ENCODE measurements at places on chromosomes 11 and 22.
A peak's percentile ranks its signal among the peaks of the same experiment; 100 is the strongest.

- no peak for DNase-seq
These were observed 116.4 kb downstream of the APOL5 start for GRCh38 chr22:35834061-35834460.

DNA sequence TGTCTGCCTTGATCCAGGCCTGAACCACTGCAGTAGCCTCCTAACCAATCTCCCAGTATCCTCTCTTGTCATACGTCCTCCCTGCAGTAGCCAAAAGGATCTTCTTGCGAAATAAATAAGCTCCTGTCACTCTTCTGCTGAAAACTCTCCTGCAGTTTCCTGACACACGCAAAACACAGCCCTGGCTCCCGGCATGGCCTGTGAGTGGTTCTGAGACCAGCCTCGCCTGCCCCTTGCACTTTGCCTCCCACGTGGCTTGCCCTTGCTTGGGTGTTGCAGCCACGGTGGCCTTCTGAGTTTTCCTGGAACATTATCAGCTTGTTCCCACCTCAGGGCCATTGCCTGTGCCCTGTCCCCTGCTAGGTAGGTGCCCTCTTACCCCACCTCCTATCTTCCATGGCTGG is 7.2 kb downstream of the ZC3H7B start:
- DNase-seq = no peak

- no peak for DNase-seq
These were observed 32.6 kb downstream of the MAPK1 start for GRCh38 chr22:21834869-21835268.

DNA sequence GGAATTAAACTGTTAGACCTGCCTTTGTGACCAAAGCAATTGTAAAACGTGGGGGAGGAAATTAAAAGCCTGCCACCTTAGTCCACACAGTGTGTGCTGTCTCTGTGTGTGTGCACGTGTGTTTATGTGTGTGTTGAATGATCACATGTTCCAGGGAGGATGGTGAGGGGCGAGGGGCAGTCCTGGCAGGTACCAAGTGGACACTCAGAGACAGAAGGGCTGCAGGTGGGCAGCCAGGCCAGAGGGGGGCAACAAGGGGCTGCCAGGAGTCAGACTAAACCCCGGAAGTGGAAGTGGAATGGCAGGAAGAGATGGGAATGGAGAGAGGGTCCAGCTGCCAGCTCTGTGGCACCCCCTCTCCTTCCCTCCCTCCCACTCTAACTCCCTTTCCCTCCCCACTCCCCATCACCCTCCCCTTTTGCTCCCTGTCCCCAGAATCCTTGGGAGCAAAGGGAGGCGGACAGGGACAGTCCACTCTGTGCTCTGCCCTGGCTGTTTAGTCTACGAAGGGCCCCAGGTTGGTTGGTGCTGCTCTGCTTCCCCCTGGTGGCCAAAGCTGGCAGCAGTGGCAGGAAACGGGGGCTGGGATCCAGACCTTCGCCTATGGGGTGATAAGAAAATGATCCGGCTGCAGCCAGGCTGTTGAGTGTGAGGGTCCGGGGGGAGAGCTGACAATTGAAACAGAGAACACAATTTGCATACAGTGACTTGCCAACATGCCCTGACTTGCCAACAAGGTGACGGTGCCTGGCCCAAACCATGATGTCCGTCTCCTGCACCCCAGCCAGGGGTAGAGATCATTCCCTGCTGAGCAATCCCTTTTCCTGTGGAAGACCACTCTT is 24.4 kb downstream of the P2RY2 start:
- peak; percentile 65 for DNase-seq

GRCh38 chr11:102447941-102448868 is 4.4 kb downstream of the TMEM123 start:
- DNase-seq = no peak

DNA sequence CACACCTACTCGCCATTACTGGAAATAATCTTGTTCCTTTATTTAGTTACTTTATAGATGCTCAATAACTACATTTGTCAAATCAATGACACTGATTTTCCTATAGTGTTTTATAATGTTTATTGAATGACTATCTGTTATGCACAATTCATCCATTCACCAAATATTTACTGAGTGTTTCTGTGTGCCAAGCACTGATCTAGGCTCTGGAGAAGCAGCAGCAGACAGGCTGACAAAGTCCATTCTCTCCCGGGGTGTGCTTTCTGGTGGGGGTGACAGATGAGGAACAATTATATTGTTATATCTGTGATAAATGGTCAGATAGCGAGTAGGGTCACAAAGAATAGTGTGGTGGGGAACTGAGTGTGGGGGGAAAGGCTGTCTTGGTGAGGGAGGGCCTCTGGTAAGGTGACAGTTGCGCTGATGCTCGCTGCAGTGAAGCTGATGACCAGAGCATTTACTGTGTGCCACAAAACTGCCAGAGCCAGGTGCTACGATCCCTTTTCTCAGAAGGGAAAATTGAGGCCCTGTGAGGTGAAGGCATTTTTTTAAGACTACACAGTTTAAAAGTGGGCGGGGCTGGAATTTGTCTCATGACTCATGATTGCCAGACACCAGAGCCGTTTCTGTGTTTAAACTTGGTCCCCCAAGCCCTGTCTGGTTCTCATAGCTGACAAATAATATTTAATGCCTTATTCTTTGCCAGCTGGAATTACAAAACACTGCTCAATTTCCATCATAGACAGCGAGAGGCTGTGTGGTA is 10.2 kb downstream of the PACS1 start:
- peak; percentile 85 for DNase-seq

GRCh38 chr11:75271730-75272129 is 31.2 kb downstream of the TPBGL start:
- DNase-seq = no peak

DNA sequence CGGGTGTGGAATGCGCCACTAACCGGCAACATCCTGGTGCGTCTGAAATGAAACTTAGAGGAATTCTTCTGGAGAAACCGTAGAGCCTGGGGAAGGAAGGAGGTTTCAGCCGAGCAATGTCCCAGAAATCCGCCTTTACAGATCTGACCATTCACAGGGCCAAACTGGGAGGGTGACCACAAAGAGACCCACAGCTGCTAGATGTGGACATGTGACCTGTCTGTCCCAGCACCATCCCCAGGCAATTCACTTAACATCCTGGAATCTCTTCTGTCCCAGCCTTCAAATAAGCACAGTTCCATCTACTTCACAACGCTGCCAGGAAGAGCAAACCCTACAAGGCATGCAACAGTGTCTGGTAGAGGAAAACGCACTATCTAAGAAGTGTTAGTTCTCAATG is 9.8 kb downstream of the MCAT start:
- DNase-seq = no peak

- DNase-seq = no peak
These were observed 4.2 kb downstream of the XBP1 start for GRCh38 chr22:28795932-28796856.

DNA sequence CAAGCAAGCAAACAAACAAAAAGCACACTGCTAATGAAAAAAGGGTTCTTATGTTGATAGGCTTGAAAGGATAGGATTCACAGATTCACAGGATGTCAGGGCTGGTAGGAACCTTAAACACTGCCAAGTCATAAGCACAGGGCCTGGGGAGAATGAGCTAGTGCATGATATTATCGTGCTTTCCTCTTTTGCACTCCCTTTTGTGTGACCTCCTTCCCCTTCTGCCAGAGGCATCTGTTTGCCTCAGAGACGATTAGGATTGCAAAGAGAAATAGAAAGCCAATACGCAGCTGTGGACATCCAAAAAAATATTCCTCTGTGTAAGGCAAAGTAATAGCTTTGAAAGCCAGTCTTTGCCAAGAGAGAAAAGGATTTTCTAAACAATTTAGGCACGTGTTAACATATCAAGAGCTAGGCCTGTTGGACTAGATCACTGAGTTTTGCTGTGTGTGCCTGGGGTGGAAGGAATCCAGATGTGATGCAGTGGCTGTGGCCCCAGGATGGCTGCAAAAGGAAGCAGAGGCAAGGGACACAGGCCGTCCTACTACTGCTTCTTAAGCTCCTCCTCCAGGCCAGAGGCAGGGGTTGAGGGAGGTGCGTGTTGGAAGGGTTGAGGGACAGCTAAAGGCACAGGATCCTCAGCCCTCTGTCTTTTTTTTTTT is 30.6 kb downstream of the MCHR1 start:
- DNase-seq = no peak

- DNase-seq = no peak
These were observed 253.9 kb downstream of the LARGE1 start for GRCh38 chr22:33666279-33666960.

DNA sequence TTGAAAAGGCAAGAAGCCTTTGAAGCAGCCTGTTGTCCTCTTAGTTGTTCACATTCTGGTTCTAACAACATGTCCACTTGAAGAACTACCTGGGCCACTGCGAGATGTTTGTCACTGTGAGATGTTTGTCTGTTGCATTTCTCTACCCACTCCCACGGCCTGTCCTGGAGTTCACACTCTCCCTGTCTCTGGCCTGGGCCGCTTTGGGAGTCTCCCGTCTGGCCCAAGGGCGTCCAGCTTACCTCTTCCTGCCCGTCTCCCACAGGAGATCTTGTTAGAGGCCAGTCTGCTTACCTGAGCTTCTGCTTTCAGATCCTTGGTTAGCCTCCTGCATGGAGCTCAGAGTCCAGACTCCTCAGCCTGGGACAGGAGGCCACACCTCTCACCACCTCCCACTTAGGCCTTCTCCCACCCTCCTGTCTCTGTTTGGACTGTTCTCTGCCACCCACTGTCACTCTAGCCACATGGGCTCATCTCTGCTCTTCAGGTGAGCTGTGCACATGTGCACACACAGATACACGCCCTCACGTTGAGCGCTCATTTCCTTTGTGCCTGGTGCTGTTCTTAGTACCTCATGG is 66.0 kb downstream of the TBC1D22A start:
- DNase-seq = no peak

Measured in fibroblast of skin of right biceps (primary cell).